ENCODE measurements at places on chromosomes 2 and 18. TPM values are rescaled to one million over a fixed set of nuclear protein-coding genes. Genes with fewer than 3 reads are reported as not detected.

The KYNU gene
- total RNA-seq, result 5.4 TPM

The KCNF1 gene
- total RNA-seq, result not detected

The MC4R gene
- total RNA-seq, result not detected

The SLC8A1 gene
- not detected for total RNA-seq

The GALR1 gene
- not detected for total RNA-seq

The GAREM2 gene
- 11.5 TPM for total RNA-seq

The UGT1A4 gene
- not detected for total RNA-seq

The TDRD15 gene
- total RNA-seq, result 0.07 TPM

The POU3F3 gene
- not detected for total RNA-seq

The ACMSD gene
- not detected for total RNA-seq

The VSNL1 gene
- total RNA-seq, result not detected

The SLC9A2 gene
- 1.4 TPM for total RNA-seq

The AQP12A gene
- total RNA-seq, result not detected

The HOXD11 gene
- not detected for total RNA-seq

The SPP2 gene
- not detected for total RNA-seq
